ENCODE measurements at places on chromosomes 7 and 10. TPM values are rescaled to one million over a fixed set of nuclear protein-coding genes. Genes with fewer than 3 reads are reported as not detected.

TBXAS1 gene
- 13.0 TPM for total RNA-seq

CCL24 gene
- not detected for total RNA-seq

PHYHIPL gene
- 2.4 TPM for total RNA-seq

KBTBD2 gene
- total RNA-seq: 29.4 TPM

PSD gene
- total RNA-seq: 5.1 TPM

CYP26C1 gene
- total RNA-seq: 0.10 TPM

IFIT1B gene
- not detected for total RNA-seq

CRPPA gene
- total RNA-seq: 3.6 TPM

PRSS37 gene
- total RNA-seq: not detected

LFNG gene
- total RNA-seq: 22.5 TPM

DNA sequence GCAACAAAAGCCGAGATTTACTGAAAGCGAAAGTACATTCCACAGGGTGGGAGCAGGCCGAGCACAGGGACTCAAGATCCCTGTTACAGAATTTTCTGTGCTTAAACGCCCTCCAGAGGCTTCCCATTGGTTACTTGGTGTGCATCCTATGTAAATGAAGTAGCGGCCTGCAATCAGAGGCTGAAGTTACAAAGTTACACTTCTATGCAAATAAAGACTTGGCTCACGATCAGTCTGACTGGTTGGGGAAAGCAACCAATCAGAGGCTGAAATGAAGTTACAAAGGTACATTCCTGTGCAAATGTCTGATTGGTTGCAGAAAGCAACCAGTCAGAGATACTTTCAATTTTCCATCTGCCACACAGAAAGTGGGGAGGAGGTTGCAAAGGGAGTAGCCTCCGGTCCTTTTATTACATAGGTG, 4.1 kb downstream of the ACBD7 start:
- DNase-seq: peak; percentile 74

DNA sequence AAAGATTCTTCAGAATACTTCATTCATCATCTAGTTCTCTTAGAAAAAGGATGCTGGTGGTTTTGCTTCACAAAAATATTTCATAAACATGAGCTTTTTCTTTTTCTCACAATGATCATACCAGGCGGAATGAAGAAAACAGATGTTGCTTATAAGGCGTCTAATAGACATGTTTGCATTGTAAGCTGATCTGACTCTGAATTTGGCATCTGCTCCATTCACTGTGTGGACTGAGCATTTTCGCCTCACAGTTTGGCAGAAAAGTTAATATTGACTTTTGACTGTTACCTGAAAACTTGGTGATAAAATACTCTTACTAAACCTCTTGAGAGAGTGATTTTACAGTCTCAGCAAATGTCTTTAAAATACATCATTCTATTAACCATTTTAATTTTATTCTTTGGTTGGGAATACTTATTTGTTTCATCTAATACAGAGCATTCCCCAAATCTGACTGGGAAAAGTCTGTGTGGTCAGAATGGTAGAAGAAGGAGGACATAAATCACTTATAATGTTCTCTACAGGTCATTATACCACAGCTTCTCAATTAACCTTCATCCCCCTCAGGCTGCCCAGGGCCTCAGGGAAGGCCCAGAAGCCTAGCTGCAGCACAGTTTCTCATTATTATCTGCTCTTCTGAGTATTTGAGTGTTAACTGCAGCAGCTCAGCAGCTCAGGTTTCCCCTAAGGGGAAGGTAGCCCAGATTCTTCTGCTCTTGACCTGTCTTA, 121.6 kb upstream of the KAT6B start:
- no peak for DNase-seq

DNA sequence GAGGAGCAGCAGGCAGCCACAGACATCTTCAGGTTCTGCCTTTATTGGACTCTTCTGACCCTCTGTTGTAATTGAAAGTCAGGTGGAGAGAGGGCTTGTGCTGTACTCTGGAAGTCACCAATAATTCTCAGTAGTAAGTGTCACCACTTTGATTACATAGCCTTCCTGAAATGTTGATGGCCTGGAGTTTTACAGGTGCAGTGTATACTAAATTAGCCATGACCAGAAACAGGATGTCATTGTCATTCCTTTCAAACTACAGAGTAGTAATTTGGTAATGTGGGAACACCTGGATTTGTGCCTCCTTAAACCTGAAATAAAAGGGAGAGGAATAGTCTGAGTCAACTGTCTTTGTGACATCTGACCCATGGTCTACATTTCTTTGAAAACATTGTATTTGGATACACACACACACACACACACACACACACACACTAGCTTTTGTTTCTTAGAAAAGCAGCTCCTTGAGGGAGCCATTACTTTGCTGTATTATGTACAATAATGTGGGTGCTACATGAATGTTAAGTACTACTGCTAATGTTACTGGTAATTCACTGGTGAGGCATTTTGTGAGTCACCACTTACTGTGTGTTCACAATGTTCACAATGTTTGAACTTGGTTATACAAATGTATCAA, 19.6 kb downstream of the ARL4A start:
- no peak for DNase-seq

DNA sequence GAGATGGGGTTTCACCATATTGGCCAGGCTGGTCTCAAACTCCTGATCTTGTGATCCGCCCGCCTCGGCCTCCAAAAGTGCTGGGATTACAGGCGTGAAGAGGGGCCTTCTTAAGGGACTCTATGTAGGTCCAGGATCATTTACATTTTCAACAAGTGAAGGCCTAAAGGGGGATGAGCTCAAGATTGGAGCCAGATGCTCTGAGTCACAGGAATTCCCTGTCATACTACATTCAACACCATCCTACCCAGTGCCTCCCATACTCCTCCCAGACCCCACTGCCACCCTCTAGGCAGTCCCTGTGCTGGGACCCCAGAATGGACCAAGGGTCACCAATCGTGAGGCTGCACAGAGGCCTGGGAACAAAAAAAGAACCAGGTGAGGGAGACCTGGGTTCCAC, 29.9 kb downstream of the CYTH3 start:
- no peak for DNase-seq

DNA sequence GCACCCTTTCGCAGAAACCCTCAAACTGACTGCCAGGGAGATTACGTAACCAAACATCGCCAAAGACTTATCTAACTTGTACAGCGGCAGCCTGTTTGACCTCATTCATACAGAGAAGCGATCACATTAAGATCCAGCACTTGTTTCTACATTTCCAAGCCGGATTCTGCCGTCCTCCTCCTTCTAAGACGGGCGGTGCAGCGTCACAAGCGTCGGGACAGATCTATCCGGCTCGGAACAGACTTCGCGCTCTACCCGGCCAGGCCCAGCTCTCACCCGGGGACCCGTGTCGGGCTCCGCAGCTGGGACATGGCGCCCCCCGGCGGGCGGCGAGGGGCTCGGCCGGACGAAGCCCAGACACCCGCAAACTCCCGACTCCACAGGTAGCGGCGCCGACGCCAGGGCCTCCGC, 373 bp downstream of the H2AZ2 start:
- peak; percentile 90 for DNase-seq

DNA sequence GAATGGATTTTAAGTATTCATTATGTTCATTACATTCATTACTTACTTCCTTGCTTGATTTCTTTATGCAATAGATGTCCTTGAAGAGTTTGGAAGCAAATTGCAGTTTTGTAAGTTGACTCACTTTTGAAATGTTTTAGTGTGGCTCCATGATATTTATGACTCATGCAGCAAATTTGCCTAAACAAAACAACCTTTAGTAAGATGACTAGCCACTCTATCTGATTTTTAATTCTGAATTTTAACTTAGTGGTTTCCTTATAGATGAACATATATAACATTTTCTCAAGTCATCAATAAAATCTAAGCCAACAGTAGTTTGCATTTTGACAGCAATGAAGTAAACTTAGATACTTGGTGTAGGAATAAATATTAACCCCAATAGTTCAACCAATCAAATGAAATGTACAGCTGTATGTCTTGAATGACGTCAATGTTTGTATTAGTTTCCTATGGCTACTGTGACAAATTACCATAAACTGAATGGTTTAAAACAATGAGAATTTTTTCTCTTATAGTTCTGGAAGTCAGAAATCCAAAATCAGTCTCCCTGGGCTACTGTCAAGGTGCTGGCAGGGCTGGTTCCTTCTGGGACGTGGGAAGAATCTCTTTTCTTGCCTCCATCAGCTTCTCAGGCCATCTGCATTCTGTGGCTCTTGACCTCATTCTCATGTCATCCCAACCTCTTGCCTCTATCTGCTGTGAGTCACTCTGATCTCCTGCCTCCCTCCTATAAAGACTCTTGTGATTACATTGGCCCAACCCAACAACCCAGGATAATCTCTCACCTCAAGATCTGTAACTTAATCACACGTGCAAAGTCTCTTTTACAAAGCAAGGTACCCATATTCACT, 73.4 kb downstream of the AHR start:
- DNase-seq: no peak

- no peak for DNase-seq
These were observed 1.3 kb downstream of the OR2A5 start for GRCh38 chr7:144050093-144050492.

- no peak for DNase-seq
These were observed 6.4 kb upstream of the SOSTDC1 start for GRCh38 chr7:16471933-16472332.

GRCh38 chr10:99530108-99531025, 2.4 kb upstream of the NKX2-3 start:
- DNase-seq: no peak

- no peak for DNase-seq
These were observed 12.2 kb downstream of the SNX13 start for GRCh38 chr7:17928055-17928454.

DNA sequence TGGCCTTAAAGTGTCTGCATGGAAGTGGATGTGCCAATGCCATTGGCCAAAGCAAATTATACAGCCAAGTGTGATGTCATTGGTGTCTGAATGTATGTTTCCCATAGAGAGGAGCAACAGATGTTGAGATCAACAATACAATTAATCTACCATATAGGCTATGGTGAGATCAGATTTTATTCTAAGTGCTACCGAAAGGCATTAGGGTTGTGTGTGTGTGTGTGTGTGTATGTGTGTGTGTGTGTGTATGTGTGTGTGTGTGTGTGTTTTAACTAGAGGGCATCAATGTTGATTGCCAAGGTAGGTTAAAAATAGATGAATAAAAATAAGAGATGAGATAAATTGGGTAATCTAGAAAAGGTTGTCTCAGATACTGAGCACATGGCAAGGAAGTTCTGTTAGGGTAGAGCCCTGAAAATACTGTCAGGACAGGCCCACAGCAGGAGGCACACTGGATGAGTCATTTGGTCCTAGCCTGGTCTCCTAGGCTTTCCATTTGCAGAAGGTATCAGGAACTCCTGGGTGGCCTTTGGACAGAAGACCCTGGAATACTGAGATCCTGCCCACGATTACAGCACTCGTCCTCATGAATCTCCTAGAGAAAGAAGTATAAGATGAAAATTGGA, 446.0 kb upstream of the PODXL start:
- DNase-seq: no peak

GRCh38 chr7:127486654-127487053, 94.1 kb upstream of the ZNF800 start:
- no peak for DNase-seq

- no peak for DNase-seq
These were observed 95.6 kb downstream of the KMT2C start for GRCh38 chr7:152340161-152340560.

- no peak for DNase-seq
These were observed 129.9 kb downstream of the NOC3L start for GRCh38 chr10:94232711-94233383.

DNA sequence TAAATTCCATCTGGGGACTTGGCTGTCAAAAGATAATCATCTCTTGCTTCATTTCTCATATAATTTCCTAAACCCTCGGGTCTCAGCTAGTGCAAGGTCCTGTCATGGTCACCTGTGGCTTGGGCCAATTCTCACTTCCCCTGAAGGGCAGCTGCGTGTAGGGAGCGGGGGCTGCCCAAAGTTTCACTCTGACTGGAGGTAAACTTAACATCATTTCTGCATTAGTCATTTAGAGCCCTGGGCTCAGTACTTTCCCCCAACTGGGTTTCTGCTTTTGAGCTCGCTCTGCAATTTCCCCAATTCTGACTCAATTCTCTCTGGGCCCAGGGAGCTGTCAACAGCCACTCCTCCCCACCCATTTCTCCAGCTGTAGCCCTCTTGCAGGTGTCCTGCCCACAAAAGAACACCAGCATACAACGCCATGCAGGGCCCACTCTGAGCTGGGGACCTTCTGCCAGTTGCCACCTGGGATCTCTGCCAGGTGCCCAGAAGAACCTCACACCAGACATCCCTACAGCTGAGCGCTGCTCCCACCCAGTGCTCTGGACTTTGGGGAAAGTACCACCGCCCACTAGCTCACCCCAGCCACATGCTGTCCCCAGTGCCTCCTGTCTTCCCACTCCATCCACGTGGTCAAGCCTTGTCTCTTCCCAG, 37.9 kb downstream of the VOPP1 start:
- no peak for DNase-seq

DNA sequence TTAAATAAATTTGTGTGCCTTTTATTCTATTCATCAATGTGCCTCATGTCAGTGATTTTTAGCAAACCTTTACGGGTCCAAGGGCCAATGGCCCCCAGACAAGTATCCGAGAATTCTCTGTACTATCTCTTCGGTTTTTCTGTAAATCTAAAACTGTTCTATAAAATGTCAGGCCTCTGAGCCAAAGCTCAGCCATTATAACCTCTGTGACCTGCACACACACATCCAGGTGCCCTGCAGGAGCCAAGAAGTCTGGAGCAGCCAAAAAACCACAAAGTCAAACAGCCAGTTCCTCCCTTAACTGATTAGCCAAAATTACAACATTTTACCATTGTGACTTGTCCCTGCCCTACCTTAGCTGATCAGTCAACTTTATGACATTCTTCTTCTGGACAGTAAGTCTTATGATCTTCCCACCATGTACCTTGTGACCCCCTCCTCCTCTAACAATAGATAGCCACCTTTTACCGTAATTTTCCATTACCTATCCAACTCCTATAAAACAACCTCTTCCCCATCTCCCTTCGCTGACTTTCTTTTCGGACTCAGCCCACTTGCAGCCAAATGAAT, 363.8 kb downstream of the SEMA3D start:
- no peak for DNase-seq

GRCh38 chr10:99520847-99521764, 11.6 kb upstream of the NKX2-3 start:
- DNase-seq: no peak

- no peak for DNase-seq
These were observed 96.5 kb upstream of the PODXL start for GRCh38 chr7:131652934-131653333.

GRCh38 chr10:70551466-70551865, 51.1 kb downstream of the PRF1 start:
- no peak for DNase-seq

DNA sequence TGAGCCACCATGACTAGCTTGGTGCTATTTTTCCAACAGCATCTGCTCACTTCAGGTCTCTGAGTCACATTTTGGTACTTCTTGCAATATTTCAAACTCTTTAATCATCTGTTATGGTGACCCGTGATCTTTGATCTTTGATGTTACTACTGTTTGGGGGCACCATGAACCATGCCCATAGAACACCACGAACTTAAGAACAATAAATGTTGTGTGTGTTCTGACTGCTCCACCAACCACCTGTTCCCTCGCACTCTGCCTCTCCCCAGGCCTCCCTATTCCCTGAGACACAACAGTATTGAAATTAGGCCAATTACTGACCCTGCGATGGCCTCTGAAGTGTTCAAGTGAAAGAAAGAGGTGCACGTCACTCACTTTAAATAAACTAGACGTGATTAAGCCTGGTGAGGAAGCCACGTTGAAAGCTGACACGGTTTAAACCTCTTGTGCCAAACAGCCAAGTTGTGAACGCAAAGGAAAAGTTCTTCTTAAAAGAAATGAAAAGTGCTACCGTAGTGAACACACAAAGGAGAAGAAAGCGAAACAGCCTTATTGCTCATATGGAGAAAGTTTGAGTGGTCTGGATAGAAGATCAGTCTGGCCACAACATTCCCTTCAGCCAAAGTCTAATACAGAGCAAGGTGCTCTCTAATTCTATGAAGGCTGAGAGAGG, 27.2 kb upstream of the ATP6V0A4 start:
- DNase-seq: no peak
